Activated T-cell treated with anti-CD3 and anti-CD28 coated beads, Interleukin-2, amount 50 U/mL, for 72 hours (primary cell): ENCODE measurements at places on chromosomes 16 and 17. TPM values are rescaled to one million over a fixed set of nuclear protein-coding genes. Genes with fewer than 3 reads are reported as not detected.

GRCh38 chr17:82869536-82869935 is 29.7 kb upstream of the ZNF750 start:
- no peak for DNase-seq

GRCh38 chr17:8126491-8127066 is 2.7 kb upstream of the HES7 start:
- peak; percentile 63 for DNase-seq

GRCh38 chr16:65532258-65532657 is 410.4 kb upstream of the CDH11 start:
- DNase-seq, result no peak

- no peak for DNase-seq
These were observed 46.4 kb downstream of the DNAH3 start for GRCh38 chr16:21103941-21104860.

- DNase-seq, result no peak
These were observed 38.4 kb downstream of the TNFRSF13B start for GRCh38 chr17:16933317-16934132.

- no peak for DNase-seq
These were observed 24.7 kb downstream of the UTP4 start for GRCh38 chr16:69157196-69157595.

DNA sequence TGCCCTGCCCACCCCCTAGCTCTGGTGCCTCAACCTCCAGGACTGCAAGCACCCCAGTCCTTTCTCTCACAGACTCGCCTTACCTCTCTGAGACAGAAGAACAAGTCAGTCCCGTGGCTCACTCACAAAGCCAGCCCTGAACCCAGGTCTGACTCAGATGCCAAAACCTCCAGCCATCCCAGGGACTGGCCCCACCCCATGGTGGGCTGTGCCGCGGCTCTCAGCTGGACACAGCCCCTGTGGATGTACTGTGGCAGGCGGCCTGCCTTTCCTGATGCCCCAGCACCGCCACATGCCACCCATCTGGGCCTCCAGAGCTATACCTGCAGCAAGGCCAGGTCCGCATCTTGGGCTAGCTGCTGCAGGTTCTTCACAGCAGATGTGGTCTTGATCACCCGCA is 19.8 kb downstream of the MPG start:
- no peak for DNase-seq

DNA sequence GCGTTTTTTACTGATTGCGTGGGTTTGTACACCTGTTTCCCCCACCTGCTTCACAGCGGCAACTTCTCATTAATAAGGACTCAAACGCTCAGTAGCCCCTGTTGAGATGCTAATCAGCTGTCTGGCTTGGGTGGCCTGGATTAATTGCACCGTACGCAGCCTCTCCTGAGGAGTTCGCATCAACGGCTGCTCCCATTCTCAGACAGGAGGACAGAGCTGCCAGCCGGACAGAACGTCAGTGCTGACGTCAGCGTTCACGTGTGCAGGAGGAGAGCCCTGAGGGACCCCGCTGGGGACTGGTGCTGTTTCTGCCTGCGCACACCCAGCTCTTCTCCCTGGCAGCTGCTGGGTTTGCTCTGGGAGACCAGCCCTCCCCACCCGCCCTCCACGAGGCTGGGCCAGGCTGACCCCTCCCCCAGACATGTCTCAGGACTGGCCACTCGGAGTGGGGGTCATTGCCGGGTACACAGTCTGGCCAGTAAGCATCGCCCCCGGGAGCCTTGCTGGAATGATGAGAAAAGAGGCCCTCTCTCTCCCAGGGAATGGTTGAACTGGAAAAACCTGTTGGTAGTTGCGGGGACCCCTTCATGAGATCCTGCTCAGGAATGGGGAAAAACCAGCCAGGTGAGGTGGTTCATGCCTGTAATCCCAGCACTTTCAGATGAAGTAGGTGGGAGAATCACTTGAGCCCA is 5.7 kb upstream of the BANP start:
- peak; percentile 23 for DNase-seq

GRCh38 chr16:69554495-69554894 is 11.3 kb upstream of the NFAT5 start:
- DNase-seq, result no peak

DNA sequence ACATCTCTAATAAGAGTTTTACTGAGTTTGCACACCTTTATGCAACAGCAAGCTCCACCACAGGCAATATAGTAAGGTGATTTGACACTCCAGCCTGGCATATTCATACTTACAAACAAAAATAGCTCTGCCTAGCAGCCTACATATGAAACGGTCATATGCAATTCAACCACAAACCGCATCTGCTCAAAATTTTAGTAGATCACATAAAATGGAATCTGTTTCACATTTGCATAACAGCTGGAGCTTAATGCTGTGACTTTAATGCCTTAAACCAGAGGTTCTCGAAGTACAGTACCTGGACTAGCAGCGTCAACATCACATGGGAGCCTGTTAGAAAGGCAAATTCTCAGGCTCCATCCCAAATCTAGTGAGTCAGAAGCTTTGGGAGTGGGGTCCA is 578.4 kb downstream of the CDH11 start:
- DNase-seq, result no peak

DNA sequence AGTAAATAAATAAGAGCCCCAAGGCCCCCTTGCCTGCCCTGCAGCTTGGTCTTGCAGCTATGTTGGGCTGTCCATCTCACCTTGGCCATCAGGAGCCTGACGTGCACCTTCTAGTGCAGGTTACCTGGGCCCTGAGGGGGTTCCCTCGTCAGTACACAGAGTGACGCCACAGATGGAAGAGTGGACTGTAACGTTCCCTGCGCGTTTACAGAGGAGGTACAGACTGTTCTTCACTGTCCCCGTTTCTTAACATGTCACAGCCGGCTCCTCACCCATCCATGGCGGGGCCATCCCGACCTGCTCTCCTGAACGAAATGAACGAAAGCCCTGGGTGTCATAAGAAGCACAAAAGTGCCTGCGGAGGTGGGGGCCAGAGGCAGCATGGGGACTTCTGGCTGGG is 15.9 kb upstream of the FASN start:
- no peak for DNase-seq

DNA sequence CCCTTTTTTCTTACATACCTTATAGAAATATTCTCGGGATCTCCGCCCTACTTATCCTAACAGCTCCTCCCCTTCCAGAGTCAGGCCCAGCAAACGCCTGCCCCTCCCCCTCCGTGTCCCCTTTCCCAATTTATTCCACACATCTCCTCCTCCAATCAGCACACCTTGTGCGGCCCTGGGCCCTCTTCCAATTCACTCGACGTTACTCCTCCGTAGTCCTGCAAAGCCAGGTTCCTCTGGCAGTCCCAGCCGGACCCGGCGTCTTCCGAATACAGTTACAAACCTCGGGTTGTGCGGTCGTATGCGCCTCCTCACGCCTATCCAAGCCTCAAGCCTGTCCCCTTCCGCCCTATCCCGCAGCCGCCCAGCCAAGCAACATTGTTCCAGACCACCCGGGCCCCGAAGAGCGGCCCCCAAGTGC is 677 bp downstream of the CBX1 start:
- no peak for DNase-seq

DNA sequence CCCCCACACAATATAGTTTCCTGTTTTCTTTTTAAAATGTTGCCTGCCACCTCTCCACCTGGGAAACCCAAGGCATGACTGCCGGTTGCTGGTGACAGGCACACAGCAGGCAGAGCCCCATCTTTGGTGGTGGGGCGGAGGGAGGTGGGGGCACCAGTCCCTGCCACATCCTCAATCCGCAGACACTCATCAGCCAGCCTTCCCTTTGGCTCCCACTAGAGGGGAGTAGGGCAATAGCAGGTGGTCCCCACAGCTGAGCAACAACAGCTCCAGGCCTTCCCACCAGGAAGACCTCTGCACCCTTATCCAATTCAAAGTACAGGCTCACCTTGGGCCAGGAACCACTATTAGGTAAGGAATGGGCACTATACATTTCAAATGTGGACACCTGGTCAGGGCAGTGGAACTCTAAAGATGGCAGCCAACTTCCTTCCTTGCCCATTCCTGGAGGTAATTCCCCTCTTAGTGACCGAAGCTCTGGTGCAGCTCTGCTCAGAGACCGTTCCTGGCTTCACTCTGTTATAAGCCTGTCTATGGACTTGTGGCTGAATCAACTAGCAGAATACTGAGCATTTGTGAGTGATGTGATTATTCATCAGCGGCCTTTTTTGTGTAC is 13.9 kb downstream of the RECQL5 start:
- peak; percentile 20 for DNase-seq

DNA sequence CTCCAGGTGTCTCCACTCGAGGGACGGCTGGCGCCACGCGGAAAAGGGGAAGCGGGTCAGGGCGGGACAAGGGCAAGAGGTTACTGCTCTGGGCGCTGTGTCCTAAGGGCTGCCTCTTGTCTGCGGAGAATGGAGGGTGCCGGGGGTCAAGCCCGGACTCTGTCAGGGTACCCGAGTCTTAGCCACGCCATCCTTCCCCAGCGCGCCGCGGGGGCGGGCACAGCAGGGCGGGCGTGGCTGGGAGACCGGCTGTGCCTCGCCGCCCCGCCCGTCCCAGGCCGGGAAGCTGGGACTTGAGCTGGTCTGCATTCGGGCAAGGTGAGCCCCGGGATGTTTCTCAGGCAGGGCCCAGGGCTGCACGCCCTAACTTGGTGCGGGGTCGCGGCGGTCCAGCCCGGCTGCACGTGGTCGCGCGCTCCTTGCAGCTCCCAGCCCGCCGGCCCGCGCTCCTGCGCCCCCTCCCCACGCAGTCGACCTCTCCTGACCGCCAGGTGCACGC is 6.2 kb upstream of the ACTG1 start:
- DNase-seq, result peak; percentile 36

DNA sequence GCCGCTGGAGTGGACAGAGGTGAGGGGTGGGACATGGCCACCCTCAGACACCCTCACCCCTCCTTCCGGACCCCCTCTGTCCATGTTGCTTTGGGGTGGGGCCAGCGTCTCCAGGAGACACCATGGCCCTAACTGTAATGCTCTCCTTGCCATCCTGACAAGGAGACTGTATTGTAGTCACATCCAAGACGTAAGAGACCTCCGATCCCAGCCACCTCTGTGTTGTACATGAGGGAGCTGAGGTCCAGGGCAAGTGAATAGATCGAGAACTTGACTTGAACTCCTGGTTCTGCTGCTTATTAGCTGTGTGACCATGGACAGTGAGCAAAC is 30.2 kb downstream of the POLR3E start:
- DNase-seq, result no peak

- DNase-seq, result no peak
These were observed 191.1 kb downstream of the CHD9NB start for GRCh38 chr16:52861614-52862022.

GRCh38 chr17:16158714-16159113 is 56.6 kb downstream of the NCOR1 start:
- DNase-seq, result no peak

DNA sequence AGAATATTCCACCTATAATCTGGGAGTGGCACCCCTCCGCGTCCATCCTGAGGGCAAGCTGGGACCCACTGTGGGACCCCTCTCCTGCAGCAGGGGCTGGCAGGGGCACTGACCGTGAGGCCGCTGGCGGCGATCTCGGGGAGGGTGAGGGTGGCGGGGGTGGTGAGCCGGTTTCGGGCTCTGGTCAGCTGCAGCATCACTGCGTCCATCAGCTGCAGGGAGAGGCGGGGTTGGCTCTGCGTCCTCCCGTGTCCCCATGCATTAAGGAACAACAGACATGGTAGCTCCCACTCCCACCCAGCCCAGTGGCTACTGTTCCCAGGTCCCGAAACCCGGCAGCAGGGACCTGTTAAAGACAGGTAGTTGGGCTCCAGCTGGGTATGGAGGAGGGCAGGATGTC is 3.3 kb downstream of the SMIM22 start:
- no peak for DNase-seq

Gene MRPL45
- 54.9 TPM for total RNA-seq

Gene IL17C
- not detected for total RNA-seq

Gene ZPBP2
- 0.81 TPM for total RNA-seq
